Myocyte (in vitro differentiated cells): ENCODE measurements at places on chromosomes 2 and 18. TPM values are rescaled to one million over a fixed set of nuclear protein-coding genes. Genes with fewer than 3 reads are reported as not detected.

- no peak for DNase-seq
Observed at GRCh38 chr2:18791172-18791797, 201.9 kb upstream of the NT5C1B start.

- peak; percentile 76 for DNase-seq
Observed at GRCh38 chr2:64675860-64676259, 22.1 kb upstream of the SERTAD2 start.

The IL36B gene
- total RNA-seq: not detected in 2 replicates

The ADRA2B gene
- not detected in 2 replicates for total RNA-seq

The CHN1 gene
- total RNA-seq: 42.9 and 43.0 TPM in 2 replicates

DNA sequence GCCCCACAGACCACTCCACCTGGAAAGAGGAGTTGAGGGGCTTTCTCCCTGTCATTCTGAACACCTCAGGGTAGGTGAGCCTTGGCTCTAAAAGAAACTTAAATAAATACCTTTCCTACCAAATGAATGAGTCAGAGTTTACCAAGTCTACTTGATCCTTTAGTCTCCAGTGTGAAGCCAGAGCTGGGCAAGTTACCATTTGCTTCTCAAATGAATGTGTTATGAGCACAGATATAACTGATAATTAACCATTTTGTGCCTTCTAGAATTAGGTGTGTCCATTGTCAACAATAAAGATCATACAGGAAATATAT, 347.7 kb downstream of the KIAA1328 start:
- no peak for DNase-seq

The CHRNG gene
- 697 and 1,132 TPM in 2 replicates for total RNA-seq

The GTF2A1L gene
- 0.57 and 0.80 TPM in 2 replicates for total RNA-seq

DNA sequence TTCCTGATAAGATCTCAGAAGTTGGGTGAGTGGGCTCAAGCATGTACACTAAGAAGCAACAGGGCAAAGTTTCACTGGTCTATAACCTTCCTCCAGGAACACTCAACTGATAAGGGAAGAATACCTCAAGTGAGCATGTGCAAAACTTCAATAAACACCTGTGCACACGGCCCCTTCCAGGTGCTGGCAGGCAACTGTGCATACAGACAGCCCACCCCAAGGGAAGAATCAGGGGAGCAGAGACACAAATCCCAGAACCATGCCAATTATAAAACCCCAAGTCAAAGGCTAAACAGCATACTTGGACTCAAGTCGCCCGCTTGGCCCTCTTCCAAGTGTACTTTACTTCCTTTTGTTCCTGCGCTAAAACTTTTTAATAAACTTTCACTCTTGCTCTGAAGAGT, 85.9 kb upstream of the RTN4 start:
- no peak for DNase-seq

The DLGAP1 gene
- total RNA-seq: 0.75 and 1.4 TPM in 2 replicates

The TNFRSF11A gene
- not detected in 2 replicates for total RNA-seq

- DNase-seq: no peak
Observed at GRCh38 chr2:161088658-161089350, 71.4 kb upstream of the TANK start.

GRCh38 chr2:45691171-45691999, 39.9 kb downstream of the PRKCE start:
- DNase-seq: peak; percentile 92

The HOXD12 gene
- total RNA-seq: not detected in 2 replicates

DNA sequence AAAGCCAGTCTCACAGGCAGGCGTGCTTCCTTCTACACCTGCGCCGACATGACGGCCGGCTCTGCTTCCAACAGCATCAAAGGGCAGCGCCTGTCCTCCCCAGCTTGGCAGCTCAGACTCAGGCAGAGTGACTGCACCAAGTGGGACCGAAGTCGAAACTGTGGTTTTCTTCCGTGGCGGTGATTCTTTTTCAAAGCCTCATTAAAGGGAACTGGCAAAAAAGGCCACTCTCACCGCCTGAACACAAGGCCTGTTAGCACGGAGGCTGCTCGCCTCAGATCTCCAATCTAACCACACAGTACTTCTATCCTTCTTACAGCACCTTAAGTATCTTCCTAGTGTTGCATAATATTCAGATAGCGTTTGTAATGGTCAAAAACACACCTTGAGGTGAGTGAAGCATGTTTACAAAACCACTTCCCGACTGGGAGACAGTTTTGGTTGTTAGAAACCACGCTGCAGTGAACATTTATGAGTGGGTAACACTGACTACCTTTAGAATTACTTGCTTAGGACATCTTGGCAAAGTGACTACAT, 236.4 kb downstream of the HDAC4 start:
- no peak for DNase-seq

The AGXT gene
- not detected in 2 replicates for total RNA-seq

DNA sequence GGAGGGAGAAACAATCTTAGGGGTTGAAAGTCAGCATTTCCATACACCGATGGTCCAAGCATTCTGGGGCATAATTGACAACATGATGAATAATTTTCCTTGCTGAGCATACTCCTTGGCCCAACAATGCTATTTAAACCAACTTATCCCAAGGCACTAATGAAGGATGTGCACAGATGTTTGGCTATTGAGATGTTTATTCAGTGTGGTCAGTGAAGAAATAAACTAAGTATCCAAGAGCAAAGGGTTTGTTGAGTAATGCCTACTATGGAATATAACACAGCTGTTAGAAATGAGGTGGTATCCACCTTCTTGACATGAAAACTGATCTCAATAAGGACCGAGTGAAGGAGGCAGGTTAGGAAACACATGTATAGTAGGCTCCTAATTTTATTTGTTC, 53.9 kb upstream of the RAB6D start:
- DNase-seq: no peak

The CYP1B1 gene
- 14.4 and 18.1 TPM in 2 replicates for total RNA-seq

- no peak for DNase-seq
Observed at GRCh38 chr2:51650769-51651168, 618.8 kb upstream of the NRXN1 start.

- peak; percentile 62 for DNase-seq
Observed at GRCh38 chr2:64779117-64779690, 125.5 kb upstream of the SERTAD2 start.

- DNase-seq: no peak
Observed at GRCh38 chr18:55953326-55953725, 365.3 kb upstream of the TCF4 start.

GRCh38 chr2:38474715-38475566, 97.9 kb upstream of the ATL2 start:
- DNase-seq: peak; percentile 33

The ZNF396 gene
- 0.27 and 1.5 TPM in 2 replicates for total RNA-seq

- peak; percentile 68 for DNase-seq
Observed at GRCh38 chr2:215949991-215950404, 63.4 kb downstream of the MREG start.

DNA sequence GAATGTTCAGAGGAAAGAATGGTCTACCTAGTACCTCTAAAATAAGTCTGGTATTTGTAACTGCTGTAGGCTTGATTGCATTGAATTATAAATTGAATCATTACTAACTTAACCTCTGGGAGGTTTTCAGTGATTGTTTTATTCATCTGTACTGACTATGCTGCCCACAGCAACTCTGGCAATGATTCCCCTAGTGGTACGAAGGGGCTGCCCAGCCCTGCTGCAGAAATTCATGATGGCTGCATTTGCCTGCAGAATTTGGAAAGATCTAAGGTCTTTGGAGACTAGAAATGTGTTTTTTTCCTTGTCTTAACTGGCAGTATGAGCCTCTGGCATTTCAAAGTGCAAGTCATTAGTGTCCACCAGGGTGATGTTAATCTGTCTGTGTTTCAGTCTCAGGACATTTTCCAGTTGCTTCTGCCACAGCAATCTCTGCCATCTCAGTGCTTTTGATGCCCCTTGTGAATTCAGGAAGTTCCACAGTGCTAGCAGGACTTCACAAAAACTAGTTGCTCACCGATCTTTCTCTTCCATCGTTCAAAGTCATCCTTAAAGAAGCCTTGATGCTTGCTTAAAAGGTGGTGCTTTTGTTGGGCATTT, 13.4 kb upstream of the LRPPRC start:
- DNase-seq: no peak

DNA sequence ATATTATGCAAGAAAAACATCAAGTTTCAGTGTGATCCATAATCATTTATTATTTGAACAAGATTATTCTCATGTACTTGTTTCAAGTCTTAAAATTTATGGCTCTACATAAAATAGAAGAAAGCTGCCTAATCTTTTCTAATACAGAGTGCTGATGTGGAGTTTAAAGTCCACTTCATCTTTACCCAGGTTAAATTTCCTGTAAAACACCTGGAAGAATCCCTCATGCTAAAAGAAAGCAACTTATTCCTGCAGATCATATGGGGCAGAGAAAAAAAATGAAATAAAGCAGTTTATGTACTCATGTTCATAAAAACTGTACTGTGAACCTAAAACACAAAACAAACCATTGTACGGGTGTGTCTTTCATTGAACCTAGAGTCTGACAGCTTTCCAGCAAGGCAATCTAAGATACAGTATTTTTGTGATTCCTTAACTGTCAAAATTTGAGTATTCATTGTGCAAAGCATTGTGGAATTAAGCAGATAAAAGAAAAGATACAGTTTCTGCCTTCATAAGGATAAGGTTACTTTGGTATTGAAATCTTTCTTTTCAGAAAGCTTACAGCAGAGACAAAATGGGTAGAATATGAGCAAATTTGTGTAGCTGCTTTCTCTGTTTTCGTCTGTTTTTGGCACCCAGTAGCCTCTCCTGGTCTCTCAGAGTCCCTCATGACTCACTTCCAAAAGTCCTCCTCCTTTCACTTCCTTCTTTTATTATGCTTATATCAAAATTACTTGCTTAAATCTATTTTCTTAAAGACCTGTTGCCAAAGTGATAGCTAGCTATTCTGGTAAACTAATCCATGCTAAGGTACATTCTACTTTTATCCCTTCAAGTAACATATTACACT, 26.9 kb upstream of the GLS start:
- no peak for DNase-seq

DNA sequence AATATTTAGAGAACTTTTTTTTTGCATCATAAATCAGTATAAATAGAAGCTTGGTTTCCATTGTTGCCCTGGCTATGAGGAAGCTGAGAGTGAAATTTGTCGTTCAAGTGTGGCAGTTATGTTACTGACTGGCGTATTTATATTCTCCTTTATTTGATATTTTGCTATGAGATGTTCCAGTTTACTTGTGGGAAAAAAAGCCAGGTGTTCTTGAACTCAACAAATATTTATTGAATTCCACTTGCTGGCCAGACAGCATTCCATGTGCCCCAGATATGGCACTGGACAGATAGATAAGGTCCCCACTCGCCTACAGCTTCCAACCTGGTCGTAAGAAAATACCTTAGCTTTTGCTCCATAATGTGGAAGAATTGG, 44.7 kb downstream of the NEDD4L start:
- DNase-seq: no peak

The CHRND gene
- 273 and 339 TPM in 2 replicates for total RNA-seq

GRCh38 chr18:10591896-10592295, 66.1 kb downstream of the NAPG start:
- no peak for DNase-seq

The TTN gene
- total RNA-seq: 1,034 and 1,448 TPM in 2 replicates

- DNase-seq: no peak
Observed at GRCh38 chr18:59150236-59150635, 10.6 kb downstream of the SEC11C start.

- no peak for DNase-seq
Observed at GRCh38 chr2:217057773-217058172, 197.9 kb upstream of the TNP1 start.

DNA sequence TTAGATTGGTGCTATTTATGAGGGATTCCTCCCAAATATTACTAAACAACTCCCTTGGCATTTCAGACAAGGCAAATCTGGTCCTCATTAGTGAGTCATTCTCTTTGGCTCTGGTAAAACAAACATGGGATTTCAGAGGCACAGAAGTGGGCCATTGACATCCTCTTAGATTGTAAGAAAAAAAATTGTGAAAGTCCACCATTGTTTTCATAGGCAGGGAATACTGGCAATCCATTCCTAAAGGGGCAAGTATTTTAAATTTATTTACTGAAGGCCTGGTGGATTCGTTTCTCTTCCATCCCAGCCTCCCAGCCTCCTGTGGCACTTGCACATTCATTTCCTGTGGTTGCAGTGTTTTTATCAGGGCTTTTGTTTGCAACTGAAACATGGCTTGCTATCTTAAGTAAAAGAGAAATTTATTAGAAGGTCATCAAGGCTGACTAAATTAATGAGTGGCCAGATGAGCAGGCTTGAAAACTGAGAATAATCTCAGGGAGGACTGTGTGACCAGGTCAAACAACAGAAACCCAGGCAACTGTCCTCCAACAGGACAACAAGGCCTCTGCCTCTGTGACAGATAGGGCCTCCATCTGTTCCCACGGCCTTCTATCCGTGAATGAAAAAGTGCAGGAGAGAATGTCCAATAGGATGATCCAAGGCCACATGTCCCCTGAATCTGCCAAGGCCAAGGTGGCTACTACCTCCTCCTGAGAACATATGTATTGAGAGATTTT, 23.1 kb upstream of the TNFAIP6 start:
- peak; percentile 57 for DNase-seq

The CGREF1 gene
- total RNA-seq: 0.27 and 0.62 TPM in 2 replicates

GRCh38 chr2:180987146-180987545, 6.7 kb downstream of the UBE2E3 start:
- DNase-seq: no peak

DNA sequence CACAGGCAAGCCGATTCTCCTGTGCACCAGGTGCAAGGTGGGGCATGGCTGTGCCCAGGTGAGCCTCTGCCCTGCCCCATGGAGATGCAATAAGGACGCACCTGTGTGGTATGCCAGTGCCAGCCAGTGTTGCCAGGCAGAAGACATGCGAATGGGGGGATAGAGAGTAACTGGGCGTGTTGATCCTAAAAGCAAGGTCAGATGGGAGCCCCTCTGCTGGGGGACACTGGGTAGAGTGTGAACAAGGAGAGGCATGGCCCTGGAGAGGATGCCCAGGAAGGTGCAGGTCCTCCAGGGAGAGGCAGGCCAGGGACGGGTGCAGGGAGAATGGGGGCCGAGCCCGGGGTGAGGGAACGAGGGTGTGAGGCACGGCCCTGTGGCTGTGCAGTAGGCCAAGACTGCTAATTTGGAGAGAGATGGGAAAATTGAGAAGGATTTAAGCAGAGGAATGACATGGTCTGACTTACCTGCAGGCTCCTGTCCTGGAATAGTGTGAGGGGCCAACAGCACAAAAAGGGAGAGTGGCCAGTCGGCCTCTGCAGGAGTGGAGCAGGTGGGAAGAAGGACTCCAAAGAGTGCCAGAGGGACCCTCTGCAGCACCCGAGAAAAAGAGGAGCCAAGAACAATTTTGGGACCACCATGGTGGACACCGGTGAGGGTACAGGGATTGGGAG, 690.4 kb upstream of the HS6ST1 start:
- no peak for DNase-seq

- DNase-seq: peak; percentile 28
Observed at GRCh38 chr2:241739651-241740050, 5.2 kb downstream of the D2HGDH start.

GRCh38 chr18:66334534-66334933, 269.4 kb downstream of the CDH19 start:
- DNase-seq: no peak

- DNase-seq: no peak
Observed at GRCh38 chr2:12201369-12201768, 454.9 kb downstream of the LPIN1 start.
